ENCODE measurements at places on chromosomes 1 and 21.
A peak's percentile ranks its signal among the peaks of the same experiment; 100 is the strongest.

- DNase-seq, result no peak
These were observed 3.0 kb upstream of the TRIM63 start for GRCh38 chr1:26070296-26070962.

DNA sequence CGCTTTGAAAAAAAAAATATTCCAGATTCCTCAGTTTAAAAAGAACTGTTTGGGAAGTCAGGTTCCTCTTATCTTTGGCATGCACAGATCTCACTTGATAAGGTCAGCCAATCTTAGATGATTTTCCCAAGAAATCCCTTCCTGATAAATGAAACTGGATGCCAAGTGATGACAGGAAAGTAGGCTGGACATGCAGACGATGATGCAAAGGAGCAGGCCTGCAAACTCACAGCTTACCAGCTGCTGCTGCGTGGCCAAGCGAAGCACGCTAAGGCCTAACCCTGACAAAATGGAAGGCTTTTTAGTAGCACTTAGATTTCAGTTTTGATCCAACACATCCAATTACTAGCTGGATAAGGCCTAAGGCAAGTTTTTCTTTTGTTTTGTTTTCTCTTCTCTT, 10.1 kb downstream of the TADA1 start:
- DNase-seq, result no peak

GRCh38 chr1:203422116-203422515, 53.5 kb upstream of the PRELP start:
- no peak for DNase-seq

GRCh38 chr1:43214501-43215444, 42.6 kb downstream of the CFAP57 start:
- DNase-seq, result no peak

DNA sequence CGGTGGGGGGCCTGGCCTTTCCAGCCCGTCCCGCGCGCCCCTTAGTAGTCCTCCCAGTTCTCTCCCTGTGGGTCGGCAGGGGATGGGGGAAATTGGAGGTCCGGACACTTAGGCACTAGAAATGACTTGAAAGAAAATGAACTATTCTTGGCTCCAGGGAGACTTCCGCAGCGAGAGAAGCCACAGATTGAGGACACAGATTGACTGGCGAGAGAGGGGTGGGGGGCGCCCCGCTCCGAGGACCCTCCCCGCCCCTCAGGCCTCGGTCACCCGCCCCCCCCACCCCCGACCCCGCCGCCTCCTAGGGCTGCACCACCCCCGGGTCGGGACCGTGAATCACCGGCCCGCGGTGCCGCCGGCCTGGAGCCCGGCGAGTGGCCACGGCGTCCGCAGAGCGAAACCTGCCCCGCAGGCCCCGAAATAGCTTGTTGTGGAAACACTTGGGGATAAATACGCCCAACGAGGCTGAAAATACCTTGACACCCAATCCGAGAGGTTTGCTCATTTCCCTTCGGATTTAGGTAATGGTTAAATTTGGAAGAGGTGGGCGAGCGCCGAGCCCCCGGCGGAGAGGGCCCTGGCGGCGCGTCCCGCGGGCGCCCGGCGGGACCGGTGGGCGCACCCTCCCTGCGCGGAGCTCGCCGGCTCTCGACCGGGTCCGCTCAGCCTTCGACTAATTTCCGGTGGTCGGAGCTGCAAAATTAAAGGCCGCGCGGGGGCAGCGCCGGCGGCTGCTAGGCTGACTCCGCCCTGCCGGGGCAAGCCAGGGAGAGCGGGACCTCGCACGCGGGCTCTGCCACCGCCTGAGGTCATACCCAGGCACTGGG, at the start of gene GFI1:
GFI1 (minus strand) TSS at position 675 of the 827 bp plus-strand sequence. CDS start 3,438 bp downstream, outside the sequence.
- DNase-seq, result no peak

DNA sequence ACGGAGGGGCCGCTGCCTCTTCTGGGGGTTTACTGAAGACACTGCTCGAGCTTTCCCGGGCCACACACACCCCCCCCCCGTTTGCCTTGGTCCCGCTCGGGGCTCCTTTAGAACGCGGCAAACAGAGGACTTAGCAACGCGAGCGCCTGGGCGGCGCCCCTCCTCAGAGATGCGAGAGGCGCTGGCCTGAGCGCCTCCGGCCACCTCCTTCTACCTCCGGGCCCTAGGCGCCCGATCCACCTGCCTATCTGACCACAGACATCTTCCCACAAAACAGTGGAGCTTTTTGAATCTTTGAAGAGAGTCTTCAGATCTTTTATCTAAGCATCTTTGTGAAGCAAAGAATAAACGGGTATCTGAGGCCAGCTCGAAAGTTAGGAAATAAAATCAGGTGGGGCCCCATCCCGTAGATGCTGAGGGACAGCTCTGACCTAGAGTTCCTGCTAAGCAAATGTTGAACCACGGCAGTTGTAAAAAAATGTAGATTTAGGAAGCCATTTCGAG, 436 bp upstream of the TTLL7 start:
- peak; percentile 44 for DNase-seq

- no peak for DNase-seq
These were observed 126.0 kb downstream of the PRDM2 start for GRCh38 chr1:13826009-13826408.

- no peak for DNase-seq
These were observed 50.7 kb downstream of the ZNF684 start for GRCh38 chr1:40582116-40582515.

DNA sequence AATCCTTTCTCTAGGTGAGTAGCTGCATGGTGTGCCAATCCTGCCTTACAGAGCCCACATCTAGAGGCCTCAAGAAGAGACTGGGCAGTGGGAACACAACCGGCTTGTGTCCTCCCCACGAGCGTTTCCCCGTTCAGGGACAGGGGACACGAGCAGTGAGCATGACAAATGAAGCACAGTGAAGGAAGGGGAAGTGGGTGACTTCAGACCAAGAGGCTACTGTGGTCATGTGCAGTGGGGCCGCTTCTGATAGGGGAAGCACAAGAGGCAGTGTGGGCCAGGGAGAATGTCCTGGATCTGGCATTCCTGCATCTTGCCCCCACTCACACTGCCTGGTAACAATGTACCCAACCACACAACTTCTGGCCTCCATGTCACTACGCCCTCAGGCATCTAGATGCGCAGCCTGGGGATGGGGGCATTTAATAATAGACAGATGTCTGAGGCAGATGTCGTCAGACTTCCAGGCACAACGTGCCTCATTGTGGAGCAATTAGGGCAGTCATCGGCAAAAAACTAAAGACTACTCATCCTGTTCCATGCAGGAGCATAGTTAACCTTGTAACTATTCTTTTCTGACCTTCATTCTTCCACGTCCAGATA, 155.6 kb upstream of the NBPF11 start:
- no peak for DNase-seq

DNA sequence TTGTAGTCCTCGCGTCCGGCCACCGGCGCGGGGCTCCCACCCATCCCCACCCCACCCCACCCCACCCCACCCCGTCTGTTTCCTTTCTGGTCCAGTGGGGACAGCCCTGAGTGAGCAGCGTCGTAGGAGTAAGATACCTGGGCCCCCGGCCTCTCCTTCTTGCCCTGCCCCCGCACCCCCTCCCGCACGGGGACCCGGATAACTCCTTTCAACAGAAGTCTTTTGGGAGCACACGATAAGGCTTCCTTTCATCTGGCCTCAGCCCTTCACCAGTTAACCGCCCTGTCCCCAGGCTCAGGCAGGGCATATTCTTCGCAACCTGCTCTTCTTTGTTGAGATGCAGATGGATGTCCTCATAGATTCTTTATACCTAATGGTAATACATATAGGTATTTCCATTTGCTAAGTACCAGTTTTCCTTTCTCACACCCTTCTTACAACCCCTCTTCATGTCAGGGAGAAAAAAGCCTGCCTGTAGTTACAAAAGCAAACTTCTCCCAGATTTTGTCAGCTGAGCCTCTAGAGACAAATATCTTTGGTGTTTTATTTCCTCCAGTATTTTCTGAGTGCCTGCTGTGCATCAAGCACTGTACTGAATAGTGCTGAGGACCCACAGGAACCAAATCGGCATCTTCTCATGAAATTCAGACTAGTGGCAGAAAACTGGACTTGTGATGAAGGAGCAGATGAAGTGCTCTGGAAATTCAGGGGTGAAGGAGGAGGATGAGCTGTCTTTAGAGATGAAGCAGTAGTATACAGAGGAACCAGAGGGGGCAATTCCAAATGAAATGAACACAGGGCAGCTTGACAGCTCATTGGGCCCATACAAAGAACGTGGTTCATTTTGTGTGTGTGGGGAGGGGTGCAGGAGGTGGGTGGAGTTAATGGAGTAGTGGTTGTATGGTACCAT, 33.6 kb downstream of the SLC2A1 start:
- DNase-seq, result peak; percentile 68

DNA sequence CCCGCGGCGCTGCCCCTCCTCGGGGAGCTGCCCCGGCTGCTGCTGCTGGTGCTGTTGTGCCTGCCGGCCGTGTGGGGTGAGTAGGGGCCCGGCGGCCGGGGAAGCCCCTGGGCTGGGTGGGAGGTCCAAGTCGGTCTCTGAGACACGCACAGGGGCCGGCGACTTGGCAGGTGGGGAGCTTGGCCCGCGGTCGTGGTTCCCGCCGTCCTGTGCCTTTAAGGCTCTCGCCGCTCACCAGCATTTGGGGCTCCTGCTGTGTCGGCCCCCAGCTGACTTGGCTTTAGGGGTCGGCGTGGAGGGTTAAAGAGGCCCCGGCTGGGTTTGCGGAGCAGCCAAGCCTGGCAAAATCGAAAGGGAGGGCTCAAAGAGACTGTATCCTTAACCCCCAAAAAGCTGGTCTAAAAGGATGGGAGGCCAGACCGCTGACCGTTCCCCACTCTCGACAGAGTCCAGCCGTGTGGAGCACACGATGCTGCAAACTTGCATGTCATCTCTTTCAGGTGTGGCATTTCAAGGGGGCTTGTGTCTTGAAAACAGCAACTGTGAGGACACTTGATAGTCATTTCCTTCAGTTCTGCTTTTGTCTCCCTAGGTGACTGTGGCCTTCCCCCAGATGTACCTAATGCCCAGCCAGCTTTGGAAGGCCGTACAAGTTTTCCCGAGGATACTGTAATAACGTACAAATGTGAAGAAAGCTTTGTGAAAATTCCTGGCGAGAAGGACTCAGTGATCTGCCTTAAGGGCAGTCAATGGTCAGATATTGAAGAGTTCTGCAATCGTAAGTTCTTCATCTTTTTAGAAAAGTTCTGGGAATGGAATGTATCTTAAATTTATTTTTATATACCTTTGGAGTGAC, 540 bp downstream of the CD55 start:
- no peak for DNase-seq

GRCh38 chr1:11188381-11188780, 774 bp upstream of the ANGPTL7 start:
- DNase-seq, result no peak

DNA sequence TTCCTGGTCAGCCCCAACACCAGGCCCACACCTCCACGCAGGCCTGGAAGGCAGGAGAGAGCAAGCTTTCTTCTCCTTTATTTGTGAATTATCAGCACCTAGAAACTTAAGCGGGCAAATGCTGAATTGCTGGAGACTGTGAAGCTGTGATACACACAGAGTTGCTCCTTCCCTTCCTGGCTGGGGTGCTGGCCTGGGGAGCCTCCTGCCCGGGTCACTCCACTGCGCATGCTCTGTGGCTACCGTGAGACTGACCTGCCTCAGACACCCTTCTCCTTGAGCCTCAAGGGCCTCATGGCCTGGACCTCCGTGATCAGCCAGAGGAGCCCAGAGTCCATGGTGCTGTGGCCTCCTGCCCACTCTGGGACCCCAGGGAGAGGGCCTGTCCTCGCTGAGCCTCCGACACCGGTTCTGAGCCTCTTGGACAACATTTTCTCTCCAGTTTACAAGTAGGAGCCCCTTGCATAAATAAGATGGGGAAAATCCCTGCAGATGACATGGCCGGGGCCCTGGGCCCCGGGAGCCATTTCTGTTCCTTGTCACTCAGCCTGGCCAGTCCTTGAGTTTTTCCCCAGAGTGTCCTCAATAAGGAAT, 18.0 kb downstream of the AGPAT3 start:
- no peak for DNase-seq

- peak; percentile 78 for DNase-seq
These were observed 372.1 kb downstream of the PTPRC start for GRCh38 chr1:199010933-199011332.

DNA sequence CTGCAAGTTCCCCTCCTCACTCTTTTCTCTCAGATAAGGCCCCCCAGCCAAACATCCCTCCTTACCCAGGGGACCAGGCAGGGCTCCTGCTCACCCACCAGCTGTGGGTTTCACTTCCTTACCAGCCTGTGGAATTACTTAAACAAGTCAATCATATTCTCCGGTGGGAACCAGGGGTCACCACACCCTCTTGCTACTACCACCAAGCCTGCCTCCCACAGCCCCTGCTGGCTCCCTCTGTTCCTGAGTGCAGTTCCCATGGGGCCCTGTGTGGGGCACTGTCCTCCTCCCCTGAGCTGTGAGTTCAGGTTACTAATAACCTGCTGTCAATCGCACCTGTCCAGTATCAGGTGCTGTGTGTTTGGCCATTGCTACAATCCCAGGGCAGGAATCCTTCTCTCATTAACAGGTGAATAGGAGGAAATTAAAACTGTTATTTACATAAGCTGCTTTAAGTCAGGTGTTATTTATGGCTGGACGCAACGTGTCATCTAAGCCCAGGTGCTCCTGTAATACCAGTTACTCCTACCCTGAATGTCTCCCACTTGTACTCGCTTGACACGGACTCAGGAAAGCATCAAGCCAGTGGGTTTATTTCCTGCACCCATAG, 53.1 kb upstream of the LBR start:
- peak; percentile 44 for DNase-seq

Measured in bronchial epithelial cell (primary cell).